ENCODE measurements at places on chromosomes 2 and 18.

- no peak for DNase-seq
These were observed 26.5 kb downstream of the RBMS1 start for GRCh38 chr2:160467086-160467485.

- no peak for DNase-seq
These were observed 54.5 kb upstream of the ATG16L1 start for GRCh38 chr2:233197022-233197421.

DNA sequence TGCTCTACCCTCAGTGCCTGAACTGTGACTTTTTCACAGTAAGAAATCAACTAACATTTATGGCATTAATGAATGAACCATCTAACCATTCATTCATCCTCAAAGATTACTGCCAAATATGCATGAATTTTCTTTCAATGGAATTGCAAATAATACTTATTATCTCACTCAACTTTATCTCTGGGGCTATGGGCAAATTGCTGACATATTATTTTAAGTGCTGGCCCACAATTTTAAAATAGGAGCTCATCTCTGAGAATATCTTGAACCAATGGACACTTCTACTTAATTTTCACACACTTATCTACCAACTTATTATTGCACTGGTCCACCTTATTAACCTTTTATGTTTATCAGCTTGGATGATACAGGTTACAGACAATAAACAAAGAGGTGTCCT, 182.8 kb downstream of the RBM43 start:
- no peak for DNase-seq

DNA sequence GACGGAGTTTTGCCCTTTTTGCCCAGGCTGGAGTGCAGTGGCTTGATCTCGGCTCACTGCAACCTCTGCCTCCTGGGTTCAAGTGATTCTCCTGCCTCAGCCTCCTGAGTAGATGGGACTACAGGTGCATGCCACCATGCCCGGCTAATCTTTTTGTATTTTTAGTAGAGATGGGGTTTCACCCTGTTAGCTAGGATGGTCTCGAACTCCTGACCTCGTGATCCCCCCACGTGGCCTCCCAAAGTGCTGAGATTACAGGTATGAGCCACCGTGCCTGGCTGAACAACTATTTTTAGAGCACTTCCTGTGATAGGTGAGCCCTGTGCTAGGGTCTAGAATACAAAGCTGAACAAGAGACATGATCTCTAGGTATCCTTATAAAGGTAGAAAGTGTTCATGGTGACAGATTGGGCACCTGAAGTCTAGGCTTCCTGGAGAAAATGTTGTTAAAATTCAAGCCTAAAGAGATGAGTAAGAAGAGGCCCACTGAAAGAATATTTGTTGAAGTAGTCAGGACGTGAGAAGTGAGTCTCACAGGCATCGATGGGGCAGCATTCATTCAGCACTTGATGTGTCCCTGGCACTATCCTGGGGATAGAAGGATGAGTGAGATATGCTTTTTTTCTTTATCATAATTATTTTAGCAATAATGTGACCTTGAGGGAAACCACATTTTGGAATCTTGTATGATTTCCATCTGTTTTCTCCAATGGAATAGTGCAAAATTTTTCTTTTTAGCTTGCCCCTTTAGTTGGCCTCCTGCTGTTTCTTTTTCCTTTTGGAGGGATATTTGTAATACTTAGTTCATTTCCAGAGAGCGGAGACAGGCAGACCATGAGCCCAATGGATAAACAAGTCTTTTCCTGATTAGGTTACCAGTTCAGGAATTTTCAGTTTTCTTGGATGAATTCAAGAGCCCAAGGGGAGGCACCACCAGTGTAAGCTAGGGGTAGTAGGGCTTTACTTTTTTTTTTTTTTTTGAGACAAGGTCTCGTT, 5.1 kb downstream of the ZNF236 start:
- DNase-seq: no peak

- DNase-seq: no peak
These were observed 344.9 kb downstream of the DCDC2C start for GRCh38 chr2:4047961-4048891.

- peak; percentile 75 for DNase-seq
These were observed 154.6 kb downstream of the CCDC74A start for GRCh38 chr2:131682122-131682944.

DNA sequence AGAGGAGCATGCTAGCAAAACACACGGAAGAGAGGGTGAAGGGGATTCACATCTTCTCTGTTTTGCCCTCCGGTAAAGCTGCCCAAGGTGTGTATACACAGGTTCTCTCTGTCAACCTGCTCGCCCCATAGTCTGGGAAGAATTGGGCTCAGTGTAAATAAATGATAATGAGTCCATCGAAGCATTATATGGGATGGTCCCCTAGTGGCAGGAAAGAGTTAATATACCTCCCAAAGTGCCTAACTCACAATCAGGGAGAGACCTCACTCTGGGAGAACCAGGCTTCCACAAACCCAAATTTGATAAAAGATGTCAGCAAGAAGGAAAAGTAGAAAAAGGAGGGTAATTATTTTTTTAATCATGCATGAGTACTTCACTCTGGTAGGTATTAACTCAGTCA, 262.2 kb upstream of the ZNF521 start:
- no peak for DNase-seq

GRCh38 chr2:207051385-207051965, 112.2 kb downstream of the CPO start:
- no peak for DNase-seq

DNA sequence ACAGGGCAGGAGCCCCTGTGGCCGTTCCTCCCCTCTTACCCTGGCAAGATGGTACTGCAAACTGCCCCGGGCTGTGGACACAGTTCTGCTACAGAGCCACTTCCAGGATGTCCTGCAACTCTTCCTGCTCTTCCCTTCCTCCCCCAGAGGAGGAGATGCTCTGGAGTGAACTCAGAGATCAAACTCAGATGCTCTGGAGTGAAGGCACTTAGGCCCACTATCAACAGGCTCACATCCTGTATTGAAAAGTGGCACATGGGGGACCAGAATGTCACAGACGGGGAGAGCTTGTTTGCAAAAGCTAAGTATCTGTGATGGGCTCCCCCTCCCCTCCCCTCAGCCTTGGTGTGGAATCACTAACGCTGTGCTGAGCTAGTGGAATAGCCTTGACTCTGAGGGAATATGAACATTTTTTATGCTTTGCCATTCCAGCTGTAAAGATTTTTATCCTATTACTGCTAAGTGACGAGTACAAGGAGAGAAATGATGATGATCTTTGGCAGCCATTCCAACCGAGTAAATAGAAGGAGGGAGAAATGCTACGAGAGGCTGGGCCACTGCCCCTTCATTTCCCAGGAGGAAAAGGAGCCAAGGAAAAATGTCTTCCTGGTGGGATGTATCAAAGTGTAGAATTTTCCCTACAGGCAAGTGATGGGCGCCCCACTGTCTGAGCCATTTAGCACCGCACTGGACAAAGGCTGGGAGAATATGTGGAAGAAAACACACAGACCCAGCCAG, 152.6 kb downstream of the GALNT14 start:
- no peak for DNase-seq

- no peak for DNase-seq
These were observed 100.8 kb downstream of the CLIP4 start for GRCh38 chr2:29215739-29216608.

DNA sequence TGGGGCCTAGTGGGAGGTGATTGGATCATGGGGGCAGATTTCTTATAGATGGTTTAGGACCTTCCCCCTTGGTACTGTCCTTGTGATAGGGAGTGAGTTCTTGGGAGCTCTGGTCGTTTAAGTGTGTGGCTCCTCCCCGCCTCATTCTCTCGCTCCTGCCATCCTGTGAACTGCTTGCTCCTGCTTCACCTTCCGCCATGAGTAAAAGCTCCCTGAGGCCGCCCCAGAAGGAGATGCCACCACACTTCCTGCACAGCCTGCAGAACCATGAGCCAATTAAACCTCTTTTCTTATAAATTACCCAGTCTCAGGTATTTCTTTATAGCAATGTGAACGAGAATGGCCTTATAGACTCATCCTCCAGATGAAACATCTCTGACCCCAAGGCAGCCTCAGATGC, 101.5 kb downstream of the KCNF1 start:
- DNase-seq: no peak

DNA sequence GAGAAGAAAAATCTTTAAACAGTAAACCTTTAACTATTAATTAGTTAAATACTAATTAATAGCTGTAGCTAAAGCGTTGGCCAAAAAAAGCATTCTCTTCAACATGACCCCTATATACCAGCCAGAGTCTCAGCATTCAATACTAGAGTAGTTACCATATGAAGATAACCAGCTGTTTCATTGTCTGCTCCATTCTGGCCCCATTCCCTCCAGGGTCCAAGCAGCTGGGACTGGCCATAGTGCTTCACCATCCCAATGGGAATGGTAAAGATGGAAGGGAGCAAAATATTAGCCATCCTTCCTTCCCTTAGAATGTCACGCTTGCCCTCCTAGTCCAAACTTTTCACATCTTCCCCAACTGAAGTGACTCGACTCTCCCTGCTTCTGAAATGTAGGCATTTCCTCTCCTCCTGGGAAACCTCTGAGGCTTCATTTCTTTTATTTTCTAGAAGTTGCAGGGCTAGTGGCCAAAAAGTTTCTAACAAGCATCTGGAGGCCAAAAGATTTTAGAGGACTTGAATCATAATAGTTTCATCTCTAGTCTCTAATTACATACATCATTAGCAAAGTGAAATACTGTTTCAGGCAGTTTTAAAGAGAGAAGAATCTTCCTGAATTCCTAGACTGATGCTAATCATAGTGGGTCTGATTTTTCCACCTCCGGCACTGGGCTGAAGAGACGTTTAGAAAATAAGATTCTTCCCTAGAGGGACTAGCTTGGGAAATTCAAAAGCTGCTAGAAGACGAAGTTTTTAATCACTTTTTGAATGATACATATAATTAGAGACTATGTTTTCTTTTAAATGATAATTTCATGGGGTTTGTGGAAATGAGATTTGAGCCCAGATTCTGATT, 52.7 kb downstream of the CCDC68 start:
- no peak for DNase-seq

DNA sequence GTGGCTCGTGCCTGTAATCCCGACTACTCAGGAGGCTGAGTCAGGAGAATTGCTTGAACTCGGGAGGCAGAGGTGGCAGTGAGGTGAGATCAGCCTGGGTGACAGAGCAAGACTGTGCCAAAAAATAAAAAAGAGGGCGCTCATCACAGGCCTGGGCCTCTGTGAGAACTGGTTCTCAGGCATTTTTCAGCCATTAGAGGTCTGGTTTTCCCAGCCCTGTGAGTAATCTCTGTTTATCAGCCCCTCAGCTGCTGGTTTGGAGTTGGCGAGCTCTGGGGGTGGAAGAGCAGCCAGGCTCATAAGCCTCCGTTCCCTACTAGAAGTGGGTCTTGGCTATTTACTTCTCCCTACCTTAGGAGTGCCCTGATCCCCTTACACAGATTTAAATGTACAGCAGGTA, 53.1 kb downstream of the CHRNA1 start:
- no peak for DNase-seq

GRCh38 chr2:64179582-64180321, 35.5 kb upstream of the PELI1 start:
- DNase-seq: no peak

- no peak for DNase-seq
These were observed 55.6 kb downstream of the CYP26B1 start for GRCh38 chr2:72092111-72092510.

DNA sequence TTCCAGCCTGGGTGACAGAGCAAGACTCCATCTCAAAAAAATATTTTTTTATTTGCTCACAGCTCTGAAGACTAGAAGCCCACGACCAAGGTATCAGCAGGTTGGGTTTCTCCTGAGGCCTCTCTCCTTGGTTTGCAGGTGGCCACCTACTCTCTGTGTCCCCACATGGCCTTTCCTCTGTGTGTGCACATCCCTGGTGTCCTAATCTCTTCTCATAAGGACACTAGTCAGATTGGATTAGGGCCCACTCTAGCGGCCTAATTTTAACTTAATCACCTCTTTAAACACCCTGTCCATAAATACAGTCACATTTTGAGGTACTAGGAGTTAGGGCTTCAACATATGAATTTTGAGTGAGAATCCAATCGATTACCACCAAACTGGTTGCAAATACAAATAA, 2.0 kb upstream of the RAB3GAP1 start:
- DNase-seq: no peak

- DNase-seq: no peak
These were observed 10.6 kb downstream of the SPEG start for GRCh38 chr2:219445220-219445640.

DNA sequence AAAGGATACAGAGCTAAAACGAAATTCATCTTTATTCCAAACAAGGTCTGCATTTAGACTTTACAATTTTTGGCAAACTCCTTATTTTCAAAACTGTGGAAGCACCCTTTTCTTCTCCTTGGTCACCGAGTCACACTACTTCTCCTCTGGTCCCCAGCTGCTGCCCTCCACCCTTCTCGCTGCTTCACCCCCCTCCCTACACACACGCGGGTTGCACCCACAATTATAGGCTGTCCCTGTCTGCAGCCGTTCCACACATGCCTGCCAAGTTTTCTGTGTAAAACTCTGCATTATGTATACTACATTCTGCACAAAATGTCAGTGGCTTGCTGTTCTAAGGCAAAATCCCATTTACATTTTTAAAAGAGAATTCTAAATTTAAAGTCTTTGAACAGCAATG, 63.5 kb downstream of the PTPN2 start:
- DNase-seq: no peak

DNA sequence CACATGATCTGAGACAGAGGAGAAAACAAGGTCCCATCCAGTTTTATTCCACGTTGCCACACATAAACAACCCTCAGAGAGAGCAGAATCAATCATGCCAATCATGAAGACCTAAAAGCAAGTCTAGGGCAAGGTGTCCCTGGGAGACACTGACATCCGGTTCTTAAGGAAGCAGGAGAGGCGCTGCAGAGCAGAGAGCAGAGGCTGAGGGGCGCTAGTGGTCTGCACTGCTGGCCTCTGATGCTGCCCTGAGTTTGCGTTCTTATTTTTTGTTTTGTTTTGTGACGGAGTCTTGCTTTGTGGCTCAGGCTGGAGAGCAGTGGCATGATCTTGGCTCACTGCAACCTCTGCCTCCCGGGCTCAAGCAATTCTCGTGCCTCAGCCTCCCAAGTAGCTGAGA, 83.3 kb downstream of the SMIM21 start:
- no peak for DNase-seq

DNA sequence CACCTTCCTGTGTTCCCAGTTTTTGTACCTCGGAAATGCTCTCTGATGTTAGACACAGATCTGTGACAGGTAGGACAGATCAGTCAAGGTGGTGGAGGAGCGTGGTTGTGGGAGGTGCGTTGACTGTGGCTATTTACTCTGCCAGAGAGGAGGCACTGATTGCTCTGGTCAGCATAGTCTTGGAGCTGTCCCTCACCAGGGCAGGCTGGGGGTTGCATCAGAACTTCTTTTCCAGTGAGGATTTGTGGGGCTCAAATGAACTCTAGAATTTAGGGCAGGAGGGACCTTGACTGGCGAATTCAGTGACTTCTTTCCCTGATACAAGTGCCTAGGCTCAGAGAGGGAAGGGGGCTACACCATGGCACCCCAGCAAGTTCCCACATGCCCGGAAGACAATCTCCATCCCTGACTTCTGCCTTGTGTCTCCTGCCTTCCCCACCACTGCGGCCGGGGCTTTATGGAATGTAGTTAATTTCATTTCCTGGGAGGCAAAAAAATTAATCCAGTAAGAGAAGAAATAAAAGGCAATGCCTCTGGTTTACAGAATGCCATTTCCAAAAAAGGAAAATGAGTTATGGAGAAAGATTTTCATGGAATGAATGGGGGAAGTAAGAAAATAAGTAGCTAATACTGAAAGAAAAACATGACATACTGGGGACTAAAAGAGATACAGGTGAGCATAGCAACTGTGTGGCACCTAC, 26.1 kb downstream of the NIFK start:
- DNase-seq: no peak

All from activated CD4-positive, CD25-positive, alpha-beta regulatory T cell treated with anti-CD3 and anti-CD28 coated beads, Interleukin-2, amount 50 U/mL, for 72 hours (primary cell).